ENCODE measurements at places on chromosomes 7 and 10.

DNA sequence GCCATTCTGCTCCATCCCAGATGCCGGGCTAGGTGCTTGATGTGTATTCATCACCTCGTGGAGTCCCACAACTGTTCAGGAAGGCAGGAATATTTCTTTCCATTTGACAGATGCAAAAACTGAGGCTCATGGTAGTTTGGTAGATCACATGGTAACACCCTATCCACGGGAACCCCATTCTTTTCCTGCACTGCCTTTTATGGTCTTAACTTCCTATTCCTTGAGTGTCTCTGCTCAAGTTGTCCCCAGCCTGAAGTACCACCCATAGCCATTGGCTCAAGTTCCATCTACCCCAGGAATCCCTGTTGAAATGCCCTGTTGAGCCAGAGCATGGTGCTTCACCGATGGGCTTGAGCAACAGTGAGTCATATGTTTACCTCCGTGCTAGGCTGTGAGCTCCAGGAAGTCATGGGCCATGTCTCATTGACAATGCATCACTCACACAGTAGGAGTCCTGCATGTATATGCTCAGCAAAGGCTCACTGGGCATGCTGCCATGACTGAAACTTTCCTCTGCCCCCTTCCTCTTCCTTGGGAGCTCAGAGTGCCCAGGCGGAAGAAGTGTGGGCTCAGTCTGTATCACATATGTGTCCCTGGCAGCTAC is 71.7 kb upstream of the ADAM12 start:
- peak; percentile 34 for DNase-seq

DNA sequence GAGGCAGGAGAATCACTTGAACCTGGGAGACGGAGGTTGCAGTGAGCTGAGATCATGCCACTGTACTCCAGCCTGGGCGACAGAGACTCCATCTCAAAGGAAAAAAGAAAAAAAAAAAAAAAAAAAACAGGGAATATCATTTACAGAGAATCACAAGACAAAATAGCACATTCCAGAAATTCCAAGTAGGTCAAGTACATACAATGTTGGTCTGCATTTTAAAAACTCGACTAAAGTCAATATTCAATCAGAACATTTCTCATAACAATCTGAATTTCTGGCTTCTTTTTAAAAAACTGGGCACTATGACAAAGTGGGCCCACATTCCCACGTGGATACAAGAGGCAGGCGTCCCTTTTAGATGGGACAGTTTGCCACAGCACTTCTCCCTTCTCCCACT is 12.8 kb downstream of the ZC3HAV1L start:
- no peak for DNase-seq

DNA sequence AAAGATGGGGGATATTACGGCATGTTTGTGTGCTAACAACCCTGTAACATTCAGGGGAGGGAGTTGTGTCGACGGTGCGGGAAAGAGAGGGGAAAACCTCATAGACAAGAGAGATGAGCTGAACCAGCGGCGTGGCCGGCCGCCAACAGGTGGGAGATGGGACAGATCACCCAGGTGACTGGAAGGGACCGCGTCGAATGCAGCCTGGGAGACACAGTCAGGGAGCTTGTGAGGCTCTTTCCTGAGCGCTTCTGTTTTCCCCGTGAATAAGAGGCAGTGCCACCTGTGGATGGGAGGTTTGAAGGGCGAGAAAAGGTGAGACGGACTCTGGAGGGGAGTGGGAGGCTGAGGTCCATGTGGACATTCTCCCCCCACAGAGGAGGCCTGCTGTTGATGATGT is 9.9 kb upstream of the PRKAG2 start:
- DNase-seq = no peak

DNA sequence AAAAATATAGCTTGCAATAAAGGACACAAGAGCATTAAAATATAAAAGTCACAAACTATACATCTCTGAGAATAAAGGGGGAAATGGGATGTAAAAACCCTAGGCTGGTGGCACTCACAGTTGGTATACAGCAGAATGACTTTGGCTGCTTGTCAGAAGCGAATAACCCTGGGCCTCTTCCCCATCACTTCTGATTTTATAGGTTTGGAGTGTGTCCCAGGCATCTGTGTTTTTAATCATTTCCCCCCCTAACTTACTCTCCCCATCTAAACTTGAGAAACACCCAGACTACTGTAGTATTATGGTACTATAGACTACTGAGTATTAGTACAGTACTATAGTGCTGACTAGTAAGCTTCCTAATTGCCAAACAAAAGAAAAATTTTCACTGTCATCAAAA is 1.8 kb upstream of the RPA3 start:
- no peak for DNase-seq

GRCh38 chr10:11483201-11484148 is 128.0 kb downstream of the USP6NL start:
- DNase-seq = peak; percentile 8
